ENCODE measurements at places on chromosomes 2 and 18. TPM values are rescaled to one million over a fixed set of nuclear protein-coding genes. Genes with fewer than 3 reads are reported as not detected.

The IL1R1 gene
- 20.9 TPM for total RNA-seq

GRCh38 chr2:219542931-219543595 lies 546 bp downstream of the CHPF start:
- DNase-seq: no peak

- no peak for DNase-seq
Observed at GRCh38 chr2:36618381-36618780, 20.4 kb upstream of the FEZ2 start.

- DNase-seq: no peak
Observed at GRCh38 chr2:216918088-216918680, 58.3 kb upstream of the TNP1 start.

DNA sequence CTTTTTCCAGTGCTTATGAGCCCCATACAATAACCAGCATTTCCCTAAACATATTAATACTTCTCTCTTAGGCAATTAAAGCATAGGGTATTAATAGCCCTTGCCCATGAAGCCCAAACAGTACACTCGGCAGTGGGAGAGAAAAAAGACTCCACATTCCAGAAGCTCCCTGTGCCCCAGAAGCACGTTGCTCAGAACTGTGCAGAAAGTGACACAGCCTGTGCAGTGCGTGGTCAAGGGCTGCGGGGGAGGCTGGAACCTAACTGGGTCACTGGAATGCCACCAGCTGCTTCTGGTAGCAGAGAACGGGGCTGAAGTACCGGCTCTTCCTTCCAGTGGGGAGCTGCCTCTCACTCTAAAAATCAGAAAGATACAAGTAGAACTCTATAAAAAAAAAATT lies 32.7 kb downstream of the EIPR1 start:
- no peak for DNase-seq

- DNase-seq: no peak
Observed at GRCh38 chr2:7931808-7932207, 750.0 kb upstream of the ID2 start.
